ENCODE measurements at places on chromosomes 12 and 14.

GRCh38 chr12:4589941-4590340 lies 27.9 kb downstream of the DYRK4 start:
- peak; percentile 40 for DNase-seq

DNA sequence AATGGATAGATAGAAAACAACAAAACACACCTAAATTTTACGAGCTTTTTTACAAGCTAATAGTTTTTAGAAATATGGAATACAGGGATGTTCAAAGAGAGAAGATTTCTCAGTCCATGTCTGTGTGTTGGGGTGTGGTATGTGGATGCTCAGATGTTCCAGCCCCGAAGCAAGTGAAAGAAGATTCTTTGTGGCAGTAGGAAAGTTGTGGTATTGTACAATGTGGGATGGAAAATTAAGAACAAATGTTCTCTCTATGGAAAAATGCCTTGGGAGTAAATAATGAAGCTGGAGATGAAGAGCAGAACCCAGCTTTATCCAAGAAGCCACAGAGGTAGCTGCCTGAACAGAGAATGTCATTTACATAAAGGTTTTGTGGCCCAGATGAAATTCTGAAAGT lies 150.3 kb upstream of the PRKD1 start:
- peak; percentile 78 for DNase-seq

GRCh38 chr12:109110988-109111495 lies 5.3 kb upstream of the ACACB start:
- peak; percentile 80 for DNase-seq

- peak; percentile 87 for DNase-seq
Observed at GRCh38 chr14:71498212-71498611, 434.0 kb upstream of the RGS6 start.

- DNase-seq = no peak
Observed at GRCh38 chr12:129871991-129872972, 31.5 kb downstream of the TMEM132D start.

GRCh38 chr14:103003351-103003615 lies 54.1 kb downstream of the CDC42BPB start:
- no peak for DNase-seq

DNA sequence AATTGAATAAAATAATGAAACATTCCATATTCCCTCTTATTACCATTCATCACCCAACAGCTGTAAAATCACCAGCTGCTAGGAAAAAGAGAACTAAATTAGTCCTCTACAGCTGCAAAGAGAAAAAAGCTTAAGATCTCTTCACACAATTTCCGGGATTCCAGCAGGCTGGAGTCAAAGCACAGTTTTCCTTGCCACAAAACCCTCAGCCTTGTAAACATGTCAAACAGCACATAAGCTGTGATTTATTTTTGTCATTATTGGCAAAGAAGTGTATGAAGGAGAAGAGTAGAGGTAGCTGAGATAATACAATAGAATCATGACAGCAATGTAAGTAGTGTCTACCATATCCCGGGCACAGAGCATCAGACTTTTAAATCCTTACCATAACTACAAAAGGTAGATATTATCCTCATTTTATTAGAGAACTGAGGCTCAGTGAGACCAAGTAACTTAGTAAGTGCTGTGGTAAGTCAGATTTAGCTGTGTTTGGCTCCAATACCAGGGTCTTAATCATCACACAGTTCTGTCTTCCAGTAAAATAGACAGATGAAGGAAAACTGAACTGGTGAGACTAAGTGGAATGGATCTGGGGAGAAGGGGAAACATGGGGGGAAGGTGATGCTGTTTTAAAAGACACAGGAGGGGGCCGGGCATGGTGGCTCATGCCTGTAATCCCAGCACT lies 57.3 kb downstream of the NTN4 start:
- DNase-seq = peak; percentile 93

GRCh38 chr12:5166976-5167375 lies 123.3 kb downstream of the KCNA5 start:
- peak; percentile 100 for DNase-seq

- DNase-seq = no peak
Observed at GRCh38 chr12:87217491-87217890, 811.7 kb downstream of the C12orf50 start.

DNA sequence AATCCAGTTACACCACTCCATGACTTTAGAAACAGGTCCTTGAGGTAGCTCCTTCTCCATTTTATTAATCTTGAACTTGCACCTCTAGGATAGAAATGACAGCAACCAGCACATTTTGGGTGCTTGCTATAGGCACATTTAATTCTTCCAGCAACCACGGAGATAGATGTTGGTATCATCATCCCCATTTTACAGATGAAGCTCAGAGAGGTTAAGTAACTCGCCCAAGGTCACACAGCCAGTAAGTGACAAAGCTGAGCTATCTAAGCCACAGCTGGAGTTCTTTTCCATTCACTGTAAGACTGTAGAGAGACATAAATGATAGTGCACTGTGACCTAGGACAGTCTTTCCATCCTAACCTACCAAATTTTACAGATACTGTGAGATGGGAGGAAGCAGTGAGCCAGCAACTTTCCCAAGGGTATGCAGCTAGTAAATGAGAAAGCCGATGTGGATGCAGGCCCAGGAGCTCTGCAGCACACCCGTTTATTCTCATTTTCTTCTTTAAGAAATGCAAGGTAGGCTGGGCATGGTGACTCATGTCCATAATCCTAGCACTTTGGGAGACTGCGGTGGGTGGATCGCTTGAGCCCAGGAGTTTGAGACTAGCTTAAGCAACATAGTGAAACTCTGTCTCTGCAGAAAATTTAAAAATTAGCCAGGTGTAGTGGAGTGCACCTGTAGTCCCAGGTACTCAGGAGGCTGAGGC lies 103.2 kb downstream of the TBX5 start:
- DNase-seq = no peak

DNA sequence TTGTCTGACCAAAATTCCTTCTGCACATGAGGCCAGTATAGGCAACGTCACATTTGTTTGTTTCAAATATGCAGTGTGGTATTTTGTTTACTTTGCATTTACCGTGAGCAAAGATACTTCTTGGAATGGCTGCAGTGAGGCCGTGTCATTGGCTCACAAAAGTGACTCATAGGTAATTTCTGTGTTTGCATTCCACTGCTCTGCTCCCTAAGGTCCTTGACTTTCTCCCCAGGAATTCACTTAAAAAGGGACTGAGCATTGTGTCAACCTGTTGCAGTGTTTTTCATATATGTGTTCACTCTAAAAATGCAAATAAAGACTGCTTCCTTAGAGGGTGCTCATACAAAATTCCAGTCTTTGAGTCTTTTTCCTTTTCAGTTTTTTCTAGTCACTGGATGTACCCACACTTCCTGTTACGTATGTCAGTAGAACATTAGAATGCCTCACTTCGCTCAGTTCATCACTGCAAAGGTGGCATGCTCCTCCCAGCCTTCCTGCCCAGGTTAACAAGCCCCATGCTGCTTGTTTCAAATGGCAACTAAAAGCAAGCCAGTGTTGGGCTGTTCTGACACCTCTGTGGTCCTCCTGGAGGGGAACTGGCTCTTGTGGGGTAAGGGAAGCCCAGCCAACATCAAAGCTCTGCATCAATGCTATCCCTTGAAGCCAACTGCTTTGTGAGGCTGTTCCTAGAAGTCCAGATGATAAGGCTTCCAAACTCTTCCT lies 9.1 kb downstream of the C12orf76 start:
- peak; percentile 99 for DNase-seq
